ENCODE measurements at places on chromosomes 7 and 10.
A peak's percentile ranks its signal among the peaks of the same experiment; 100 is the strongest.

DNA sequence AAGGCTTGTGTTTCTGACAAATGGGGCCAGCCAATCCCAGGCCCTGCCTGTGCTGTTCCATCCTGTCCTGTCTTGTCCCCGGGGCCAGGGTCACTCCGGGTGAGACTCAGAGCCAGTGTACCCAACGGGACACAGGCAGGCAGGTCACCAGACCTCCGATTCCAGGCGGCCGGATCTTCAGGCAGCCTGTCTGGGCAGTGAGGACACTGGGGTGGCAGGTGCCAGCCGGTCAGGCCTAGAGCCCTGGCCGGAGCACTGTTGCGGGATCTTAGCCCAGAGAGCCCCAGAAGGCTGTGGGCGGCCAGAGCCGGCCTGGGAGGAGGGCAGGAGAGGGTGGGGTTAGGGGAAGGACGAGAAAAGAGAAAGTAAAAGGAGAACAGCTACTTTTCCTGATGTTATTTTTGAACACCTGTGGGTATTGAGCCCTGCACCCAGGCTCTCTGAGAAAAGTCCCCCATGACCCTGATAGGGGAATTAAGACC, 134.3 kb upstream of the TNRC18 start:
- peaks cover 62% of the 10 kb centered on the region for H3K4me1 ChIP-seq
- H3K27me3 ChIP-seq, result peaks cover 54% of the 10 kb centered on the region
- DNase-seq, result peak; percentile 57
- peak overlapping the region; percentile 83 for H3K4me3 ChIP-seq
- peak overlapping the region; percentile 91 for H3K27ac ChIP-seq
- H3K36me3 ChIP-seq, result peaks cover 3% of the 10 kb centered on the region

GRCh38 chr7:67209256-67209655, 212.6 kb downstream of the TYW1 start:
- no peak overlapping the region for H3K27ac ChIP-seq
- no peaks in the 10 kb centered on the region for H3K4me1 ChIP-seq
- H3K36me3 ChIP-seq, result peaks cover 24% of the 10 kb centered on the region
- no peaks in the 10 kb centered on the region for H3K27me3 ChIP-seq
- no peak overlapping the region for H3K4me3 ChIP-seq
- no peak for DNase-seq

DNA sequence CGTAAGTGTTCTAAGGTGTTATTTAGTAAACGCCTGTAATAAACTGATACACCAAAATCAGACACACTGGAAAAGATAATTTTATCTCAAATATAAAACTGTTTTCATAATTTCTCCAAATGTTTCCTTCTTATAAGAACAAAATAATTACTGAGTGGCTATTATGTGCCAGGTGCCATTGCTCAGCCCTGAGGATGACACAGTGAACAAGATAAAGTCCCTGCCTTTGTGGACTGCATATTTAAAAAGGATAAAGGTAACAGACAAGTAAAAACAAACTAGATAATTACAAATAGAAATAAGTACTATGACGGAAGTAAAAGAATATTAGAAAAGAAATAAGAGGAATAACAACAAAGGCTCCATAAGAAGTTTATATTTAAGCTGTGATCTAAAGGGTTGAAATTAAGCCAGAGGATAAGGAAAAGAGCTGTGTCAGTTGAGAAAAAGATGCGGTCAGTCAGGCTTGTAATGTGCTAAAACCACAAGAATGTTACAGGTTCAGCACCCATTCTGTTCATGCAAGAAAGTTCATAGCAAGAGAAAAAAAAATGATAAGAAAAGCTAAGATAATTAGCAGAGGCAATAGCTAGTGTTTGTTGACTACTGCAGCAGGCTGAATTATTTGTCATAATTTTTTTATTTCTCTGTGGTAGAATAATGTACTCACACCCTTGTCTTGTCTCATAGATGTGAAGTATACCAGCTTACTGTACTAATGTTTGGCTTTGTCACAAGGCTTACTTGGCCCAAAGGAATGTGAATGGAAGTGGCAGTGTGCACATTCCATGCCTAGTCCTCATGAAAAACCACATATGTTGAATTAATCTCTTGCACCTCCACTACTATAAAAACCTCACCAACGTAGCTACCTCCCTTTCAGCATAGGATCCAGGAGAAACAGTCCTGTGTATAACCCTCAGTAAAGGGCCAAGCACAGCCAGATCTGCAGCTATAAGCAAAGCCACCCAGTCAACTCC, 75.1 kb downstream of the CRPPA start:
- no peak for DNase-seq
- H3K27me3 ChIP-seq, result no peaks in the 10 kb centered on the region
- no peaks in the 10 kb centered on the region for H3K4me1 ChIP-seq
- no peak overlapping the region for H3K27ac ChIP-seq
- no peak overlapping the region for H3K4me3 ChIP-seq

- DNase-seq, result no peak
- no peaks in the 10 kb centered on the region for H3K36me3 ChIP-seq
- no peak overlapping the region for H3K4me3 ChIP-seq
These were observed 162.7 kb downstream of the DIP2C start for GRCh38 chr10:526651-527312.

- H3K27me3 ChIP-seq, result no peaks in the 10 kb centered on the region
- peaks cover 40% of the 10 kb centered on the region for H3K36me3 ChIP-seq
- DNase-seq, result no peak
These were observed 16.0 kb downstream of the SND1 start for GRCh38 chr7:127667759-127668530.

- no peak overlapping the region for H3K4me3 ChIP-seq
- no peak overlapping the region for H3K27ac ChIP-seq
- H3K4me1 ChIP-seq, result peaks cover 8% of the 10 kb centered on the region
- H3K36me3 ChIP-seq, result no peaks in the 10 kb centered on the region
These were observed 29.3 kb upstream of the ADD3 start for GRCh38 chr10:109978481-109978880.

GRCh38 chr10:13740461-13740860, 153.7 kb downstream of the PRPF18 start:
- H3K27ac ChIP-seq, result no peak overlapping the region
- DNase-seq, result no peak
- H3K27me3 ChIP-seq, result peaks cover 50% of the 10 kb centered on the region
- no peak overlapping the region for H3K4me3 ChIP-seq
- H3K4me1 ChIP-seq, result peaks cover 5% of the 10 kb centered on the region

DNA sequence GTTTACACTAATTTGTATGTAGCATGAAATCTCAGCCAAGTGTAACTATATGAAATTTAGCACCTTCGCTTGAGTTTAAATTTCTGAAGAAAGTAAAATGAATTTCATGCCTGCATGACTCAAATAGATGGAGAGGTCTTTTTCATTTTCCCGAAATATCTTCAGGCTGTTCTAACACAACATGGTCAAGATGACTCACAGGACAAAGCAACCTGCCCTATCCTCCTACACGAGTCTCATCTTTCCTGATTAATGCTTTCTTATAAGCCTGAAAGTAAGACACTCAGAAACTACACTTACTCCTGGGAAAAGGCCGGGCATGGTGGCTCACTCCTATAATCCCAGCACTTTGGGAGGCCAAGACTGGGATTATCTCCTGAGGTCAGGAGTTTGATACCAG, 41.2 kb downstream of the CH25H start:
- no peaks in the 10 kb centered on the region for H3K36me3 ChIP-seq
- no peak overlapping the region for H3K27ac ChIP-seq
- peaks cover 27% of the 10 kb centered on the region for H3K4me1 ChIP-seq
- DNase-seq, result no peak
- H3K4me3 ChIP-seq, result no peak overlapping the region

DNA sequence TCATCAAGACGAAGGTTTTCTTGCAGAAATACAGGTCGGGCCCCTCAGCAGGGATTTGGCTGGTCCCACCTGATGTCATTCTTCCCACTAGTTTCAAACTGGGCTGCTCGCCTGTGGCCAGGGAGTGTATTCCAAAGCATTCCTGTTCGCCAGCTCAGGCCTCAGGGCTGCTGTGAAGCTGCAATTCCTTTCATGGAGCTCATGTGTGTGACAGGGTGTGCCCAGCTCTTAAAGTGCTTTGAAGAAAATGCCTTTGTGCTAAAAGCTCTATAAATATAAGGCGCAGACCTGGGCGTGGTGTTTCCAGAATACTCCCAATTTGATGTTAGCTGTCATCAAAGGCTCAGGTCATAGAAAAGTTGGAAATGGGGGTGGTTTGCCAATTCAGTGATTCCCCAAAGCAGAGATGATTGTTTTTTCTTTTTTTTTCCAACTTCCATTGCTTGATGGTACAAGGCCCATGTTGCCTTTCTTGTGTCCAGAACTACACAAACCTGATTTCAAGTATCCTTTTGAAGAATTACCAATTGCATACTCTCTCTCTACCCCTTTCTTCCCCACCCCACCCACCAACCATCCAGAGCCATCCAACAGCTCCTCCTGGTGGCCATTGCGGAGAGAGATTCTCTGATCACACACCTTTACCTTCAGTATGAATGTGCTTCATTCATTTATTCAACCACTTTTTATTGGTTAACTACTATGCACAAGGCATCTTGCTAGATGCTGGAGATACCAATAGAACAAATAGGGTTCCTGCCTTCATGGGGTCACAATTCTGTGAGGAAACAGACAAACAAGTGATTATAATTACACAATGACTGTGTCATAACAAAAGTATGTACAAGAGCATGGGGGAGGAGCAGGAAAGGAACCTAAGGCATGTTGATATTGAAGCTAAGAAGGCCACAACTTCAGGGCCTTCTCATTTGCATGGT, 297.3 kb upstream of the LYZL1 start:
- H3K27me3 ChIP-seq, result no peaks in the 10 kb centered on the region
- H3K4me1 ChIP-seq, result no peaks in the 10 kb centered on the region

DNA sequence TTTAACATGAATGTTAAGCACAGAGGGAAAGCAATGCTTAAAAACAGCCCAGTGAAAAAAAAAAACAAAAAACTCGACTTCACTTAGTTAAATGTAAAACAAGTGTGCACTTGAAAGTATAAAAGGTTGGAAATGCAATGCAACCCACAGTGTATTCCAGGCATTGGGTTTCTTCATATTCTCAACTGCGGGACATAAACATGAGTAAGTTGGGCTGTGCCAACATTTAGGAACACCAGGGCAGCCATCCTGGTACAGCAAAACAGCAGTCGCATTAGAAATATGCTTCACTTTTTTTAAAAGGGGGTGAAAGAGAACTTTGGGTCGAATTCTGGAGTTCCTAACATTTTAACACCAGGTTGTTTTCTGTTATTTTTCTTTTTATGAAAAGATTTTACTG, 937 bp downstream of the STEAP1 start:
- no peak for DNase-seq
- H3K4me3 ChIP-seq, result no peak overlapping the region
- H3K27me3 ChIP-seq, result peaks cover 22% of the 10 kb centered on the region

All from activated naive CD4-positive, alpha-beta T cell treated with anti-CD3 and anti-CD28 coated beads, Interleukin-2, amount 10 ng/mL, durations not matched to agents 7 days and 5 days (primary cell).